Right ventricle myocardium inferior (tissue), 1 donor: ENCODE measurements at places on chromosomes 12 and 14. TPM values are rescaled to one million over a fixed set of nuclear protein-coding genes. Genes with fewer than 3 reads are reported as not detected.

GARIN6 gene
- total RNA-seq = not detected

NRL gene
- 1.8 TPM for total RNA-seq

PTHLH gene
- total RNA-seq = not detected

SERPINA1 gene
- total RNA-seq = 9.1 TPM

SOAT2 gene
- total RNA-seq = not detected

KLRC1 gene
- not detected for total RNA-seq

GPR84 gene
- 0.22 TPM for total RNA-seq

PIWIL1 gene
- not detected for total RNA-seq

AJUBA gene
- 13.1 TPM for total RNA-seq

DAO gene
- not detected for total RNA-seq

NAA30 gene
- 22.0 TPM for total RNA-seq

TMEM30B gene
- total RNA-seq = 0.30 TPM

TEX52 gene
- total RNA-seq = not detected

RFX4 gene
- not detected for total RNA-seq

POP5 gene
- total RNA-seq = 39.3 TPM

RPS6KL1 gene
- 19.1 TPM for total RNA-seq

KRT85 gene
- total RNA-seq = not detected

HRK gene
- 0.11 TPM for total RNA-seq
